ENCODE measurements at places on chromosomes 13 and 19.

DNA sequence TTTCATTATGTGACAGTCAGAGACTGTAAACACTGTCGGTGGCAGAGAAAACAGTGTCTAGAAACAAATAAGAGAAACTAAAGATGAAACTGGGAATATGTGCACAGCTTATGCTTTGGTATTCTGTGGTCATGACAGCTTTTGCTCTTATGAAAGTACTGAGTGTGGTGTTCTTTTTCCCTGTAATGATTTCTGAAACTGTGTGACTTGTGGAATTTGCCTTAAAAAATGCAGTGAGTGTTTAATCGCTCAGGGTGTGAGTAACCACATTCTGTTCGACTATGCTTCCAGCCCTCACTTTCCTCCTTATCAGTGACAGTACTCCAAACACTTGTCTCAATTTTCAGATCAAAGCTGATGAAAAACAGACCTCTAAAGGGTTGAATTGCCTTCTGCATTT is 66.9 kb upstream of the DIAPH3 start:
- DNase-seq: no peak

DNA sequence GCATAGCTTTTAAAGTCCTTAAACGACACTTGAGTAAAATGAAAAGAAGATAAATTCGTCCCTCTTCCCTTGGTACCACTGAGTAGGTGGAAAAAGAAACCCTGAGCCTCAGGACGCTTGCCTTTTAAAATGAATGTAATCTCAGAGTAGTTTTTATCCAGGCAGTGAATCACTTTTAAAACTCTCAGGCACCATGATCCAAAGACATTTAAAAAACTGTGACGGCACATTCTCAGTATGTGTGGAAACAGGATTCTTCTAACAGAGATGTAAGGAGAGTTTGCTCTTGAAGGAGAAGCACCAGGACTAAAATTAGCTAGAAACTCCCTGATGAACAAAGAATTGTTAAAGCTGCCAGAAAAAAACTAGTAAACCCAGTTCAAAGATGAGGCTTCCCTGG is 105.7 kb upstream of the SLC15A1 start:
- DNase-seq: no peak

DNA sequence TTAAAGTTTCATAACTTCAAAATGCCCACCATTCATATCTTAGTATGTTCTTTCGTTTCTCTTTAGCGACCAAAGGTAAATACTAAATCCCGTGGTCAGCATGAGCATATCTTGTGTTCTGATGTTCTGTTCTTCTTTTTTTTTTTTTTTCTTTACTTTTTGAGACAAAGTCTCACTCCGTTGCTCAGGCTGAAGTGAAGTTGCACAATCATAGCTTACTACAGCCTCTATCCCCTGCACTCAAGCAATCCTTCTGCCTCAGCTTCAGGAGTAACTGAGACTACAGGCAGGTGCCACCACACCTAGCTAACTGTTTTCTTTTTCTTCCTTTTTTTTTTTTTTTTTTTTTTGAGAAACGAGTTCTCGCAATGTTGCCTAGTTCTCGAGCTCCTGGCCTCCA is 60.9 kb upstream of the ATP12A start:
- no peak for DNase-seq

- DNase-seq: no peak
These were observed 18.9 kb upstream of the KBTBD7 start for GRCh38 chr13:41213316-41213715.

GRCh38 chr13:49828453-49828852 is 36.0 kb upstream of the KPNA3 start:
- no peak for DNase-seq

DNA sequence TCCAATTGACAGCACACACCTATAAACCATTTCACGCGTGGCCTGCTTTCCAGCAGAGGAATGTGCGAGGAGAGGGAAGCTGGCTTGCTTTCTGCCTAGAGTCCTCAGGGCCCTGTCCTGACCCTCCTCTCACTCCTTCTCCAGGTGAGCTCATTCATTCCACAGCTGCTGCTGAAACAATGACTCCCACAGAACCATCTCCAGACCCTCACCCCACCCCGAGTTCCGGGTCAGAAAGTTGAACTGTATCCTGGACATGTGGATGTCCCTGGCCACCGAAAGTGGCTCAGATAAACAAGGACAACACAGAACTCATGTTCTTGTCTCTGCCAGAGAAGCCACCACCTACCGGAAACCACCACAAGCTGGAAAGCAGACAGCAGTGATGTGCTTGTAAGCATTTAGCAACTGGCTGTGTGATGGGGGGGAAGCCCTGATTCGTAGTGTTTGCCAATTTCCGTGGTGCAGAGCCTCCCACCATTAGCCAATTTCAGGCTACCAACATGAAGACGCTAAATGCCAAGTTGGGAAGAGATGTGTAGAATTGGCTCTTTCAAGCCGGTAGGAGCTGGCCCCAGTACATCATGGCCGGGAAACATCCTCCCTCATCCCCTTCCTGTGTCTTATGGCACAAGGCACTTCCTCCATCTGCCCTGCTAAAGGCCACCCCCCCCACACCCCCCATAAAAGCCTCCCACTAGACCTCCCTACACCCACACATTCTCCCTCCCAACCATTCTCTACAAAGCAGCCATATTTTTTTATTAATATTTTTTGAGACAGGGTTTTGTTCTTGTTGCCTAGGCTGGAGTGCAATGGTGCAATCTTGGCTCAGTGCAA is 5.0 kb downstream of the SYCE2 start:
- DNase-seq: no peak

GRCh38 chr13:38849315-38849714 is 141.3 kb downstream of the STOML3 start:
- no peak for DNase-seq

GRCh38 chr13:64130600-64130999 is 2715.0 kb upstream of the PCDH20 start:
- no peak for DNase-seq

- no peak for DNase-seq
These were observed 17.7 kb upstream of the SEMA6B start for GRCh38 chr19:4577020-4577782.

GRCh38 chr13:43122791-43123190 is 99.4 kb downstream of the DNAJC15 start:
- no peak for DNase-seq

DNA sequence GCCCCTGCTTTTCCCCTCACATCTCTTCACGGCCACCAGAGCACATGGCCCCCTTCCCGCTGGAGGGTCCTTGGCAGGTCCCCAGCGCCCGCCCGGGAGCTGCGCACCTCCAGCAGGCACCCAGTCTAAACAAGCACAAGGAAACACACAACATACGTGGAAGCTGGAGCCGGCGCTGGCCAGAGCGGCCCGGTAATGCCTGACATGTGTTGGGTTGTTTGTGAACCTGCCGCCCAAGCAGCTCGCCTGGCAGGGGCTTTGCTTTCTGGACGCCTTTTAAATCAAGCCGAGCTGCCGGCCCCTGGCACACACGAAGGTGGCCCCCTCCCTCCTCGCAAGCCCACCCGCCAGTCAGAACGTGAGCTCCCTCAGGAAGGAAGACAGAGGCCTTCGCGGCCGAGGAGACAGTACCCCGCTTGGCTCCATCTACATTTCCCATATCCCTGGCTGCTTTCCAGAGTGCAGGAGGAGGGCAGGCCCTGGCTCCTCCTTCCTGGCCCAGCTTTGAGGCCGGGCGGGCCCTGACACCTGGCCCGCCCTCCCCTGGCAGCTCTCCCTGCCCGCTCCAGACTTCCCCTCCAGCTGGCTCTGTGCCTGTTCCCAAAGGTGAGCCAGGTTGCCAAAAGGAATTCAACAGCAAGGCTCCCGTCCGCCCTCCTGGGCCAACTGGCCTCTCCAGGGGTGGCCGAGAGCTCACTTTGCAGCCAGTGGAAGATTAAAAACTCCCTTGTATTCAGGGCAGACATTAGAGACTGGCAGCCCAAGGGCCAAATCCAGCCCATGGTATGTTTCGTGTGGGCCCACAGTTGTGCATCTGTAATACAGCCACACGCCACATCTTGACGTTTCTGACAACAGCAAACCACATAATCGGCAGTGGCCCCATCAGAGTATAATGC is 28.7 kb downstream of the COMP start:
- no peak for DNase-seq

DNA sequence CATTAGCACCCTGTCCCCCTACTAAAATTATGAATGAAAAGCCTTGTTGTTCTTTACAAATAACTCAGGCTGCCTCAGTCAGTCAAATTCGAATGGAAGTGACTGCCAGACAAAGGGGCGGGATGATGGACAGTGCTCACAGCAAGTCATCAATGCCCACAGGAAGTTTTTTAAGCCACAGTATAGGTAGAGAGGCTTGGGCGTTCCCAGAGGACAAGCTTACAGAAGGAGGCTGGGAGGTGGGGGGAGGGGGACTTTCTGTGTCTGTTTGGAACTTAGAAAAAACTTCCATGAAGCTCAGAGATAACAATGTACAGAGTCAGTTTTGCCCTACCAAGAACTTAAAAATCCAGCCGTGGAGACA is 18.5 kb upstream of the SPRY2 start:
- DNase-seq: no peak

DNA sequence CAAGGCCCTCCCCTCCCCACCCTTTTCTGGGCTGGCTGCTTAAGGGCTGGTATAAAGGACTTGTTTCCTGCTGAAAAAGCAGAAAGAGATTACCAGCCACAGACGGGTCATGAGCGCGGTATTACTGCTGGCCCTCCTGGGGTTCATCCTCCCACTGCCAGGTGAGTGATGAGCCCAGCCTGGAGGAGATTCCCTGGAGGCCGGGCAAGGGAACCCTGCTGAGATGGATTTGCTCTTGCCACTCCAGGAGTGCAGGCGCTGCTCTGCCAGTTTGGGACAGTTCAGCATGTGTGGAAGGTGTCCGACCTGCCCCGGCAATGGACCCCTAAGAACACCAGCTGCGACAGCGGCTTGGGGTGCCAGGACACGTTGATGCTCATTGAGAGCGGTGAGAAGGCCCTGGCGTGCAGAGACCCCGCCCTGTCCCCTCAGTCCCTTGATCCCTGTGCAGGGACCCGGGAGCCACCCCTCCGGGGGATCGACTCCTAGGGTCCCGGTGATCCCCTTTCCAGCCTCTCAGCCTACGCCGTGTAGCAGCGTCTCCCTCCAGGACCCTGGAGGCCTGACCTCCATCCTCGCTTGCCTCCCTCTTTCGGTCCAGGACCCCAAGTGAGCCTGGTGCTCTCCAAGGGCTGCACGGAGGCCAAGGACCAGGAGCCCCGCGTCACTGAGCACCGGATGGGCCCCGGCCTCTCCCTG is at the start of gene CD177:
Gene CD177 (plus strand): TSS at position 81 of the 699 bp plus-strand sequence. CDS start 29 bp downstream, at position 110.
- no peak for DNase-seq

DNA sequence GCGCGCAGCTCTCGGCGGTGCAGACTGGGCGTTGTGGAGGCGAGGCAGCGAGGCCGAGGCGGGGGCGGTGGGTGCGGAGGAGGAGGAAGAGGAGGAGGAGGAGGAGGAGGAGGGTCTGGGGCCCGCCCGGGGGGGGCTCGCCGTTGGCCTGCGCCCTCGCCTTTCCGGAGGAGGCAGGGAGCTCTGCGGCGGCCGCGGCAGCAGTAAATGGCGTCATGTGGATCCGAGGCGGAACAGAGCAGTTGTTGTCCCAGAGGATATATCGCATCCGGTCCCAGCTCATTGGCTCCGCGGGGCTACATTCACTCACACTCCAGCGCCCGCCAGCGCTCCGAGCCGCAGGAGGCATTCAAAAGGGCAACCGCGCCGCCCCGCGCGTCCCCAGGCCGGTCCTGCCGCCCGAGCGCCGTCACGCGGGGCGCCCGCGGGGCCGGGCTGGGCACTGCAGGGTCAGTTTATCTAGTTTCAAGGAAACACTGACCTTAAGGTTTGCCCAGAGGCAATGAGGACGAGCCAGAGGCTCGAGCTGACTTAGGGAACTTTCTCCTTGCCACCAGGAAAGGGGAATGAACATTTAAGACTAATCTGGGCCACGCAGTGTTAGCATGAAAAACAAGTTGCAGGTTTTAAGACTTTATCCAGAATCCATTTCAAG is at the start of gene SPRY2:
Gene SPRY2 (minus strand): TSS at position 26 of the 655 bp plus-strand sequence. CDS start 3,421 bp downstream, outside the sequence.
- DNase-seq: peak; percentile 70

GRCh38 chr13:22483276-22483675 is 697.5 kb upstream of the SGCG start:
- DNase-seq: no peak

DNA sequence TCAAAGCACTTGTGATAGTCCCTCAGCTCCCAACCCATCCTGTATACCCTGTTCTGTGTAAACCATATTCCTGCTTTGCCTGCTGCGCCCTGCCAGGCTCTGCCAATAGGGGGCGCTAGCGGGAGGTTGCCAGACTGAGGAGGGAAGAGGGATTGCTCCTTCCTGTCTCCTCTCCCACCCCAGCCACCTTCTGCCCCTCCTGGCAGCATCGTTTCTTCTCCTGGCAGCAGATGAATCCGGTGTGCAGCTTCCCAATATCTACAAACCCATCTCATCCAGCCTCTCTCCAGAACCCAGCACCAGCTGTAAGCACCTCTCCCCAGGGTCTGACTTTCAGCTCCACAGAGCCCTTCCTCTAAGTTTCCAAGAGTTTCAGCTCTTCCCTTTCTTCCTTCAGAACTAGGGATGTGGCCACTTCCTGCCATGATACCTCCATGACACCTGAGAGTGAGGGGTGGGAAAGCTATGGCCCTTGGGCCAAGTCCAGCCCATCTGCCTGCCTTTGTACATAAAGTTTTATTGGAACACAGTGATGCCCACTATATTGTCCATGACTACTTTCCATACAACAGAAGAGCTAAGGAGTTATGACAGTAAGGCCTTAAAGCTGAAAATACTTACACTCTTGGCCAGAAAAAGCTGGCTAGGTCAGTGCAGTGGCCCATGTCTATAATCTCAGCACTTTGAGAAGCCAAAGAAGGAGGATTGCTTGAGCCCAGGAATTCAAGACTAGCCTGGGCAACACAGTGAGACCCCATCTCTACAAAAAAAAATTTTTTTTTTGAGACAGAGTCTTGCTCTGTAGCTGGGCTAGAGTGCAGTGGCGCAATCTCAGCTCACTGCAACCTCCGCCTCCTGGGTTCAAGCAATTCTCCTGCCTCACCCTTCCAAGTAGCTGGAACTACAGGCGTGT is 34.5 kb upstream of the ATP1A3 start:
- DNase-seq: no peak

DNA sequence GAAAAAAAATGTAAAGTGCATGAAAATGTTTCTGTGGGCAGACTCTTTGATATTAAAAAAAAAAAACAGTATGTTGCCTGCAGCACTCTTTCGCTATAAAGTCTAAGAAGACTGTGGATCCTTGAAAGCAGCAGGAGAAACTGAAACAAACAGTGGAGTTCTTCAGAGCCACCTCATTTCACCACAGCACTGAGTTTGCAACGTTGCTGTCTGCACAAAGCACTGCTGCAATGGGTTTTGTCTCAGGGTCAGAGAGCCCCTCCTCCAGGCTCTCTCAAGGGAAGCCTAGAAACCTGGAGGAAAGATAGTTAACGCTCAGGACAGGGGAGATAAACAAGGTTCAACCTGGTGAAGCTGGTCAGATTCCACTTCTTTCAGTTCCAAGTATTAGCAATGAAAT is 248.7 kb downstream of the EFNB2 start:
- DNase-seq: no peak

GRCh38 chr13:112887151-112887550 is 81.9 kb upstream of the MCF2L start:
- no peak for DNase-seq
